ENCODE measurements at places on chromosomes 7 and 10.

DNA sequence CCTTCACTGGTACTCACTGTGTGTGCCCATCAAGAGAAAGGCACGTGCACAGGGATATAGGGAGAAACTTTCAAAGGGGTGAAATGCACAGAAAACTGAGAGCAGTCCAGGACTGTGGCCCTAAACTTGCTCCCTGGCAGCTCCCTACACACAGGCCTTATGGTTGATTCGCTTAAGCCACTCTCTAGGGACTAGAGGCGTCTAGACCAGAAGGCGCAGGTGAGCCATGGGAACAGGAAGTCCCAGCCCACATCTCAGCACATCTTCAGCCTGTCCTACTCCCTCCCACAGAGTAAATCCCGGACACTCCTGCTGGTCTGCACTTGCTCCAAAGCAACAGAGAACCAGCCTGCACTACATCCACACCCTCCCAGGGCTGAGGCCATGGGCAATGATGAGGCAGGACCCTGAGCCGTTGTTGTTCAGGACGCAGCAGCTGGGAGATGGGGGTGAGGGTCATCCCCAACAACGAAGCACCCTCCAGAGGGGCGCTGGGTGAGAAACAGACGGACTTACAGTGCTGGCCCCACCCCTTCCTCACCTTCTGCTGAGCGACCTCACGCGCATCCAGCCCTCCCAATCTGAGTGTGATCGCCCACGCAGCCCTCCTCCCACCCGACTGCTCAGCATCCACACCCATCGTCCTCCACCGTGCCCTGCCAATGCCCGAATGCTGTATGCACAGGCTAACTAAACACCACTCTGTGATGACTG lies 109.3 kb downstream of the TNS3 start:
- DNase-seq = no peak

DNA sequence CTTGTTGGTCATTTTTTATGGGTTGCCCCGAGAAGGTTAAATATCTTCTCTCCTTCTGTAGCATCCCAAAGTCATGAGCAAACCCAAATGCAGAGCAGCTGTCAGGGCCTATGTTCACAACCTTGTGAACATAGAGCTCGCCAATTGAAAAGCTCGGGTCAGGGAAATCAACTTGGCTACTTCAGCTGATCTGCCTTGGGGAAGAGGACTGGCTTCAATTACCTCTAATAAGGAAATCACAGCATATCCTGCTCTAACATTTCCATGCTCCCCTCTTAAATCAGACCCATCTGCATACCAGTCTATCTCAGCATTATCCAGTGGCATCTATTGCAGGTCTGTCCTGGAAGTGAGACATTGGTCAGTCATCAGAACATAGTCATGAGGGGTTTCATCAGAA lies 105.6 kb downstream of the ANKRD26 start:
- no peak for DNase-seq

DNA sequence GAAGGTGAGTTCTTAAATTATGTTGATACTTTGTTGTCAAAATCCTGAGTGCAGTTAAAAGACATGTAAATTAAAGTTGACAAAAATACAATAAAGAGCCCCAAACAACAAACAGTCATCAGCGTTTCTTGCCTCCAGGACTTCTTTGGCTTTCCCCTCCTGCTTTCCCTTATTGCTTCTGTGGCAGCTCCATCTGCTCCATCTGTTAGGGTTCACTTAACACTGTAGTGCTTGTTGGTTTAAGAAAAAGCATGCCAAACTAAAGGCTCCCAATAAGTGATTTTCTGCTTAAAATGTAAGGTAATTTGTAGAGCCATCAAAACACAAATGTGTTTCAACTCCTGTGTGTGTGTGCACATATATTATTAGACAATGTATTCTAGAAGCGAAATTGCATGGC lies 254.3 kb upstream of the GNAI1 start:
- DNase-seq = no peak

- DNase-seq = no peak
These were observed 81.5 kb upstream of the FAM171A1 start for GRCh38 chr10:15452545-15452944.

- no peak for DNase-seq
These were observed 228.8 kb downstream of the EXOC4 start for GRCh38 chr7:133481676-133482075.

DNA sequence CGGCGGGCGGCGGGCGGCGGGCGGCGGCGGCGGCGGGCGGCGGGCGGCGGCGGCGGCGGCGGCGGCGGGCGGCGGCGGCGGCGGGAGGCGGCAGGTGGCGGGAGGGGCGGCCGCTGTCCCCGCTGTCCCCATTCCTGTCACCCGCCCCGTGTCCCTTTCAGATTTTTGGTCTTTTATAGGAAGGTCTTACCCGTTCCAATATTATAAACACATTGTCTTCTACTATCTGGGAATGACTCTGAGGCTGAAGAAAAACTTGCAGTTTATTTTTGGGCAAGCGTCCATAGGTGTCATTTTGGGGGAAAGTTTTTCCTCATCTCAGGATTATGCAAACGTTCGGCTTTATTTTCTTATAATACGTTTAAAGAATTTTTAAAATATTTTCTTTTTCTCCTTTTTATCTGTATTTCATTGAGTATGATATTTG lies 578 bp downstream of the ZNF713 start:
- DNase-seq = no peak
